ENCODE measurements at places on chromosomes 7 and 10.

GRCh38 chr10:120161111-120161510 is 268.6 kb downstream of the SEC23IP start:
- DNase-seq: no peak

- DNase-seq: no peak
Measured at GRCh38 chr10:124025152-124025551, 68.2 kb downstream of the CHST15 start.

DNA sequence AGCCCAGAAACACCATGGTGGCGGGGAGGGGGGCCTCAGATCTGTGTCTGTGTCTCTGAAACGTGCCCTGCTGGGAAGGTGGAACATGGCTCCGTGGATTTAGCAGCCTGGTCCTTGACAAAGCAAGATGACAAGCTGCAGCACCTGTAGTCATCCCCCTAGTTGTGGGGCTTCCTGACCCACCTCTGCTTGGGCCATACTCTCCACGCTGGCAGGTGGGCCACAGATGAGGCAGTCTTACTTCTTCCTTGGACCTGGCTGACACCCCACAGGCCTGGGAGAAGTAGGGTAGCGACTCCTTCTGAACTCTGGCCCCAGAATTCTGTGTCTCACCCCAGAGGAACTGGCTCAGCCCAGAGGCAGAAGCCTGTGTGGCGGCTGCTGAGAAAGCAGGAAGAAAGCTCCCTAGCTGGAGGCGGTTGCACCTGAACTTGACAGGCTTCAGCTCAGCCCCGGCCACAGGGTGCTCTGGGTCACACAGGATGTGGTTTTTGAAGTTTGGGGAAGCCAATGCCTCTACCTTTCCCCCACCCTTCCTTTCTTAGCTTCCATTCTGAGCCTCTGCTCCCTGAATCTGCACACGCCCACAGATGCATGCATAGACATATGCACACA is 113.9 kb downstream of the ABLIM1 start:
- peak; percentile 30 for DNase-seq

GRCh38 chr7:39265641-39266591 is 288.2 kb downstream of the POU6F2 start:
- DNase-seq: no peak

DNA sequence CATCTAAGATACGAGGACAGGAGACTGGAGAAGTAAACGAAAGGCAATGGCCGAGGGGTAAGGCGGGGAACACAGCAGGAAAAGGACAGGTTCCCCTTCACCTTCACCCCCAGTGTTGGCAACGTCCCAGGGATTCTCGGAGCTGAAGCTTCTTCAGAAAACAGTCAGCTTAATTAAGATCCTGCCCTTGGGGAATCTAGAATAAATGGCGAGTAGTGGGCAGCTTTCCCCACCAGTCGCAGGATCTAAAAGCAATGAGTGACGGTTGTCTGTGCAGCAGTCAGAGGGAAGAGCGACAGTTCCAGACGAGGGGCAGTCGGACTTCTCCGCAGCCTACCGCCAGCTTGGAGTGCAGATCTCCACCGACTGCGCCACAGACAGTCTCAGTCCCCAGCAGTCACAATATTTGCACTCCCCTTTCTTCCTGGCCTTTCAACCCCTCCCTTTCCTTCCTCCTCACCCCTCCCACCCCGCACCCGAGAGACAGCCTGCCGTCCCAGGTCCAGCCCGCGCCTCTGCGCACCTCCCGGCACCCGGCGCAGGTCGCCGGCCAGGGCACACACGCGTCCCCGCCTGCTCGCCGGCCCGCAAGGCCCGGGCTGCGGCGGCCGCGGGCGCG is 10.9 kb upstream of the SP8 start:
- no peak for DNase-seq

- DNase-seq: no peak
Measured at GRCh38 chr7:103149808-103150180, 895 bp upstream of the NAPEPLD start.

DNA sequence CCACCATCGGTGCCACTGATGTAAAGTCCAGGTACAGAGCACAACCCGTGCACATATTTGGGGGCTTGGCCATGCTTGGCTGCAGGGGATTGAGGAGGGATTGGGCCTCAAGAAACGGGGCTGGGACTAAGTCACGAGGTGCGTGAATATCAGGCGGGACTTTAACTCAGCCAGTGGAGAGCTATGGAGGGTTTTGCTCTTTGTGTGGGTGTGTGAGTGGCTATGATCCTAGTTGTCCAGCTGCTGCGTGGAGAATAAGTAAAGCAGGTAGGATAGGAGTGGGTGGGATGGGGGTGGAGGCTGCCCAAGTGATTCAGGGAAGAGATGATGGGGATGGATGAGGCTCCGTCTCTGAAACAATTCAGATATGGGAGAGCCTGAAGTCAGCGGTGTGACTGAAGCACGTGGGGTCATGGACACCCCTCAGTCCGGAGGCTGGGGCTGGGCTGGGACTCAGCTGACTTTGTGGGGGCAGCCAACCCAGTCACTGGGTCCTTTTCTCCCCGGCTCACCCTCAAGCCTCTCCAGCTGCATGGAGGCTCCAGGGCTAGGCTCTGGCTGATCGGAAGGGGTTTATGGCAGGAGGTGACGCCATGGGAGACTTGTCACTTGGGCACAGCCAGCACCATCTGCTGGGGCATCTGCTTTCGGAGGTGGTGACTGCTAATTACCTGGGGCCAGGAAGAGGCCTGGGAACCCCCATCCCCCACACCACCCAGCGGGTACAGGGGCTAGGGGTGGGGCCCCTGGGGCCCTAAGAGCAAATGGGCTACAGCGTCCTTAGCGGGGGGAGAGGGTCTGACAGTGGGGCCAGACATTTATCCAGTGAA is 1.7 kb upstream of the LFNG start:
- no peak for DNase-seq

- DNase-seq: no peak
Measured at GRCh38 chr10:1440897-1441296, 296.4 kb downstream of the ADARB2 start.

Data from esophagus squamous epithelium (tissue), 5 donors.